ENCODE measurements at places on chromosomes 7 and 10.

GRCh38 chr10:132630666-132631337 lies 93.2 kb downstream of the INPP5A start:
- no peak for DNase-seq

GRCh38 chr7:101910991-101911799 lies 93.8 kb downstream of the CUX1 start:
- DNase-seq, result no peak

GRCh38 chr7:95871075-95871848 lies 98.9 kb downstream of the DYNC1I1 start:
- DNase-seq, result no peak

GRCh38 chr7:100804681-100805431 lies 22.5 kb downstream of the EPHB4 start:
- DNase-seq, result no peak

DNA sequence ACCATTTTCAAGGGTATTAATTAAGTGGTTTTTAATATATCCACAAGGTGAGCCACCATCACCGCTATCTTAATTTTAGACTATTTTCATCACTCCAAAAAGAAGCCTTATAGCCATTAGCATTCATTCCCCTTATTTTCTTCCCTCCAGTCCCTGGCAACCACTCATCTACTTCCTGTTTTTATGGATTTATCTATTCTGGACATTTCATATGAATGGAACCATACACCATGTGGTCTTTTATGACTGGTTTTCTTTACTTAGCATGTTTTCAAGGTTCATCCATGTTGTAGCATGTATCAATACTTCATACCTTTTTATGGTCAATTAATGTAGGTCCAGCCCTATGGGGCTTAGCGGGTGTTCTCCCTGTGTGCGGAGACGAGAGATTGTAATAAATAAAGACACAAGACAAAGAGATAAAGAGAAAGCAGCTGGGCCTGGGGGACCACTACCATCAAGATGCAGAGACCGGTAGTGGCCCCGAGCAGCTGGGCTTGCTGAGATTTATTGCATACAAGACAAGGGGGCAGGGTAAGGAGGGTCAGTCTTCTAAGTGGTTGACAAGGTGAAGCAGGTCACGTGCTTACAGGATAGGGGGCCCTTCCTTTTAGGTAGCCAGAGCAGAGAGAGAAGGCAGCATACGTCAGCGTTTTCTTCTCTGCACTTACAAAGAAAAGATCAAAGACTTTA lies 14.6 kb downstream of the WBP1L start:
- no peak for DNase-seq

Measured in CD8-positive, alpha-beta T cell (primary cell).